Stimulated activated CD4-positive, alpha-beta T cell treated with anti-CD3 and anti-CD28 coated beads, Interleukin-15, amount 100 ng/mL, for 24 hours (primary cell): ENCODE measurements at places on chromosomes 3 and 15.

- DNase-seq, result no peak
These were observed 29.6 kb downstream of the FGF7 start for GRCh38 chr15:49452595-49452994.

DNA sequence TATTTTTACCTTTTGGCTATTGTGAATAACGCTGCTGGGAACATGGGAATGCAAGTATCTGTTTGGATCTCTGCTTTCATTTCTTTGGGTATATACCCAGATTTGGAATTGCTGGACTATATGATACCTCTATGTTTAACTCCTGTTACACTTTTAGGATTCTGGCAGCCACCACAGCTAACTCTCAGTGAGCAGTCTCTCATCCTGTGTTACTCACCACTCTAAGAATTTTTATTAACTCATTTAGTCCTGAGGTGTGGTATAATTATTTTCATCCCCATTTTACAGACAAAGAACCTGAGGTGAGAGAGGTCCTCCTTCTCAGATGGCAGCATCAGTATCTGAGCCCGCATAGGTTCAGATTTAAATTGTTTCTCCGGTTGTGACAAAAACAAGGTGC is 1.1 kb downstream of the SPATA12 start:
- no peak for DNase-seq

GRCh38 chr3:124859025-124859424 is 28.1 kb downstream of the ITGB5 start:
- DNase-seq, result no peak

DNA sequence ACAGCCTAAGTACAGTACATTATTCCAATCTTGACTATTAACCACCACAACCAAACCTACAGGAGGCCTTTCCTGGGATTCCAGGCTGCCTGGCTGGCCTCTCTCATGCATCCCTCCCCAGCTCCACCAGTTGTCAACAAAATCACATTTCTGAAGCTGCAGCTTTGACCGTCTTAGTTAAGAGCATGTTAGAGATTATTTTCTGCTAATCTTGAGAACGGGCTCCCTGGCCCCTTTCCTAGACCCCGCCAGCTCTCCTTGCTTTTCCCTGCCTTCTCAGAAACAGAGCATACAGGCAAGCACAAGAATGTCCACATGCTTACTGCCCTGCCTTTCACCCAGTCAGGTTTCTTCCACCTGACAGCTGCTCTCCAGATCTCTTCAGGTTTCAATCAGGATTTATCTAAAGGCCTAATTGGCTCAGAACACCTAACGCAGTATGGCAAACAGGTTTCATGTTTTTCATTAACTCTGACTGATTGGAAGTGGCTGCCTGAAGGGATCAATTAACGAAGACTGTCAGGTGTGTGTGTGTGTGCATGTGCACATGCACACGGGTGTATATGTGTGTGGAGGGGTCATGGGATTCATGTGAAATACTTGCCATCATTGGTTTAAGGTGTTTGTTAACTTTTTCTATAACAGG is 12.3 kb downstream of the KY start:
- DNase-seq, result no peak

DNA sequence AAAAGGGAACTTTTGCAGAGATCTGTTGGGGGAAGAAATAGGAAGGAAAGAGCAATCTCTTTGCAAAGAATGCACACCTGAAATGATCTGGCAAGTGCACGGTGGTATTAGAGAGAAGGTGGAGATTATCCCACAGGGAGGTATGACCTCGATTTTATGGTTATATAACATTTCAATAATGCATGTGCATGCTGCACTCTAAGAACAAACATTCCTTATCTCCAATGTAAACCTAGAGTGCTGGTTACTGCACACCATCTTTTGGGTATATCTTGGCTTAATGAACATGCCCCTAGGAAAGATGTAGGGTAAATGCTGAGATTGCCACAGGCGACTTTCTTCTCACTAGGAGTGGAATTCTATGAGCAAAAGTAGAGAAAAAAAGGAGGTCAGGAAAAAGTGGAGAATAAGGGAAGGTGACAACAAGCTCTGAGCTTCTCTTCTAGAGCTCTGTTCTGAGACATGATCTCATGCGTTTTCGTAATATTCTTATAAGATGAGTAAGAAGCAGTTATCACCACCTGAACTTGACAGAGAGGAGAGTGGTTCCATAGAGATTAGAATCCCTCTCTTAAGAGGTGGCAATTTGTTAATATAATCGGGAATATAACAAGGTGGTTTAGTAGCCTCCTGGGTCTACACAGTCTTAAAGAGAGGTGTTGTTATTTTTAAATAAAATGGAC is 117.5 kb upstream of the TMC3 start:
- no peak for DNase-seq

DNA sequence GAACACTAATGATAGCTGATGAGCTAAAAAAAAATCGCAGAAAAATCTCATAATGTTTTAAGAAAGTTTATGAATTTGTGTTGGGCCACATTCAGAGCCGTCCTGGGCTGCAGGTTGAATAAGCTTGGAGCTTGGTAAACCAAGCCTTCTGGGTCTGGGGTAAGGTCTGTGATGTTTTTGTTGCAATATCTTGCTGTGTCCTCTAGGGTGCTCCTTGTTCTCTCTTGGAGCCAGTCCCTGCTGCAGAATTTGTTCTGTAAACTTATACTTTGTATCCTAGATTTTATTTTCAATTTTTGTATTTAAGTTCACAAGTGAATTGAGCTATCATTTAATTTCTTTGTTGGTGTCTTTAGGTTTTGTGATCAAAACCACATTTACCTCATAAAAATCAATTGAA is 143.7 kb downstream of the NR1D2 start:
- DNase-seq, result no peak

DNA sequence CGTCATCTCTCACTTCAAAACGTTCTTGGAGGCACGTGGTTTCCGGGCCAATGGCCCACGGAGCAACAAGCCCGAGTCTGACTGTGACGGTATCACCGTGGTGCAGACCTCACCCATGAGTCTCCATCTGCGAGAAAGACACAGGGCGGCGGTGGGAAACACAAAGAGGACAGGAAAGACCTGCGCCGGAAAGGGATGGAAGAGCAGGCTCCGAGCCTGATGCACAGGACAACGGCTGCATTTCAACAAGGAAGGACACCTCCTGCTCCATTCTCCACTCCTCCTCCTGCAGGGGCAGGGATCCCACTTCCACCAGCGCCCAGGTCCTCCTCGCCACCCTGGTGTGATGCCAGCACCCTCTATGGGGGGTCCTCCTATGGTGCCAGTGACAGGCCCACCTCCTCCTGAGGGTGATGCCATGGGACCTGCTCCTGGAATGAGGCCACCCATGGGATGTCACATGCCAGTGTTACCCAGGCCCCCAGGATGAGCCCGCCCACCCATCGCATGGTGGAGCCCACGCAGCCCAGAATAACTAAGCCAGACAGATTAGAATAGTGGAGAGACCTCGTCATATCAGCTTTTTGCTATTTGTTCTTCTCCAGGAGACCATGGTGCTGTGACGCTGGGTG is 73.0 kb upstream of the PCSK6 start:
- DNase-seq, result no peak

- DNase-seq, result no peak
These were observed 11.0 kb downstream of the CCRL2 start for GRCh38 chr3:46417841-46418611.

DNA sequence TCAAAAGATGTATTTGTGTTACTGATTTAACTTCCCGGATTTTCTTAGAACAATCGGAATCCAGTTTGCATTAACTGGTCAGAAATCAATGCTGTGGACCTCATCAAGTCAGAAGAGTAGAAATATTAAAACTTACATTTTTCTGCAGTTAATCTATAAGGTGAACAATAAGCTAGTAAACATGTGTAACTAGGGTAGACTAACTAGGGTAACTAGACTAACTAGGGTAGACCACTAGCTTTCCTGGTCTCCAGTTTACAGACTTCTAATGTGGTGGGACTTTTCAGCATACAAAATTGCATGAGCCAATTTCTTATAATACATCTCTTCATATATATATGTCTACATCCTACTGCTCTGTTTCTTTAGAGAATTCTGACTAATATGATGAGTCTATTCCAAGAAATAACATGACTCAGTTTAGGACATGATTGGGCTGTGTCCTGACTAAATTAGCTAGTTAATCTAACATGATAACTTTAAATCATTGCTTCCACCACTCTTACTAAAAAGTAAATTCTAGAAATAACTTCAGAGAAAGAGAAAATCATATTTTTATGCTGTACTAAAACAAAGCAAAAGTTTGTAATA is 5.3 kb downstream of the PLSCR2 start:
- DNase-seq, result no peak

GRCh38 chr15:89395996-89396395 is 61.4 kb upstream of the POLG start:
- DNase-seq, result no peak

DNA sequence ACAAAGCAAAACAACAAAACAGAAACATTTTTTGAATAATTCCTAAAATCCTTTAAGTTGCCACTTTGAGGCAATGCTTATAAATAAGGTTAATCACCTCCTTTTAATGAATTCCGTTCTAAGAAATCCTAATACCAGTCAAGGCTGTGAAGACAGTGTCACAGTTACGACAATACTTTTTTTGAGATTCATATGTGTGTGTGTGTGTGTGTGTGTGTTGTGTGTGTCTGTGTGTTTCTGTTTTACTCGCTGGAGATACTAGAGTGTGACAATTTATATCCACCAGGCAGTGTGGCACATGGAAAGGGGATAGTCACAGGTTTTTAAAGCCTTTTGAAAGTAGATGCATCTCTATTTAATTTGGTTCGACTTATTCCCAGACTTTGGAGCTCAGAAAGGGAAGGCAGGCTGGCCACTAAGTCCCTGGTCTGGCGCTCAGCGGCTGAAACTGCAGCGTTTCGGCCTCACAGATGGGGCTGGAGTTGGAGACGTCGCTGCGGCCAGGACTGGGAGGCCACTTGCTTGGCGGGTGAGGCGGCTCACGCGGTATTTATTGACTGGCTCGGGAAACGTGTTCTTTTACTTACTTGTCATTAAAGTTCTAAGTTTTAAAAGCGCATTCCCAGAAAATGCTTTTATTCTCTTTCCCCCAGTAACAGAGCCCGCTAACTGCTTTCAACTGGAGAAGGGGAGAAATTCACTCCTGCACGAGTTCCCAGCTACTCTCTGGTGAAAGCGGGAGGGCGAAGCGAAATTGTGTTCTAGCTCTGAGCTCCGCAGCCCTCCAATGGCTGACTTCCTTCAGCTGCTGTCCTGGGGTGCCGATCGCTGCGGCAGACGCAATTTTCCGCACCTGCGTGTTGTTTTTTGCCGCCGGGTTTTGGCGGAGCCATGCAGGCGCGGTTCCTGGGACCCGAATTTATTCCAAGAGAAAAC is 13.7 kb downstream of the ZIC1 start:
- no peak for DNase-seq

- DNase-seq, result no peak
These were observed 86.7 kb upstream of the SNRPA1 start for GRCh38 chr15:101381671-101382212.

DNA sequence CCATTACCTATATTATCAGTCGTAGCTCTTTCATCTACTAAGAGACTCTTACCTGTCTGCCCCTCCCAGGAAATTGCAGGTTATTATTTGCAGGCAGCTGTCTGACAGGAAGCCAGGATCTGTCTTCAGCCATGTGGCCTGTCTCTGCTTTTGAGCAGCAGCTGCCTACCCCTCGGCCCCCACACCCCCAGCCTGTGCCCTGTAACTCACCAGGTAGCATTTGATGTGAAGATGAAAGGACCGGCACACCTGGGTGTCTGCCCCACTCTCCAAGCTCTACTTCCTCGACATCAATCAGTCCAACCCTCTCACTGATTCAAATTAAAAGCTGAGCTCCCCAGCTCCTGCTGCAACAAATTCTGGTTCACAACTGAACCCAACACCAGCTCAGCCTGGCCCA is 197.2 kb upstream of the CTNNB1 start:
- no peak for DNase-seq

DNA sequence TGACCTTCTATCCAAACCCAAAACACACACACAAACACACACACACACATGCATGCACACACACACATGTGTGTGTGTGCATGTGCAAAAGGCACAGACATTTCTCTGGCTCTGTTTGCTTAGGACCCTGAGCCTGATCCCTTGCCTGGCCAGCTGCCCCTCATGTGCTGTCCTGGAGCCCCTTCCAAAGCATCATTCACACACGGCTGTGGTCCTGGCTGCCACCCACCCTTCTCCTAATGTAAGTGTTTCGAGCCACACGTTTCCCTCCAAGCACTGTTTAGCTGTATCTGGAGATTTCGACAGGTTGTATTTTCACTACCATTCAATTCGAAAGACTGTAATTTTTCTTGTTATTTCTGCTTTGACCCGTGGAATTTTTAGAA is 45.8 kb upstream of the KLF13 start:
- DNase-seq, result no peak

- DNase-seq, result no peak
These were observed 32.4 kb upstream of the CDV3 start for GRCh38 chr3:133540896-133541674.
